ENCODE measurements at places on chromosomes 2 and 18. TPM values are rescaled to one million over a fixed set of nuclear protein-coding genes. Genes with fewer than 3 reads are reported as not detected.
A peak's percentile ranks its signal among the peaks of the same experiment; 100 is the strongest.

GRCh38 chr2:184562532-184562931 lies 35.8 kb upstream of the ZNF804A start:
- DNase-seq: no peak

DNA sequence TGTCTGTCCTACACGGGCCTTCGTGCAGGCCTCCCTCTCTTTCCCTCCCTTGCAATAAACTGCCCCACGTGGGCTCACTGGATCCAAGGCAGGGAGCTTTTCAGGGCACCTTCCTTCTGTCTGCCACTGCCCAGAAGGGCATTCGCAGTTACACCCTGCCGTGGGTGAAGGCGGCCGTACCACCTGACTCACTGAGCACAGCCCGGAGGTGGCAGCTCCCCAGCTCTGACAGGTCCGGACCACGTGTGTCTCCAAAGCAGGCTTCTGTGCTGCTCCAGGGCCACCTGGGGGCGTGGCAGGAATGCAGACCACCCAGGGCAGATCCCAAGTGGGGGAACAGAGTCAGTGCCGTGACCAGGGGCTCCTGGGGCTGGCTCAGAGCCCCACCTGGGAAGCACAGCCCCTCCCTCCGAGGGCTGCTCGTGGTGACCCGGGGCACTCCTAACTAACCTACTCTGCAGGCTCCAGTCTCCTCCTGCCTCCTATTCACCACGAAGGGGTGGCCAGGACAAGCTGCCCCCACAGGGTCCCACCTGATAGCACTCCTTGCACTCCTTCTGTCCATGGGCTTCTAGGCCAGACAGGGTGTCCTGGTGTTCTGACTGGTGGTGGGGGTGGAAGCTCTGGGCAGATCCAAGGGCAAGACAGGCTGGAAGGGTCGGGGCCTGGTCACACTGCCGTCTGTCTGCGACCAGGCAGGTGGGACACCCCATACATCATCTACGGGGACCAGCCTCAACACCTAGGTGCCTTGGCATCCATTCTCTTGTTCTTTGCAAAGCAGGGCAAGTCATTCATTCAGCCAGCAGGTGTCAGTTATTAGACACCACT lies 9.7 kb downstream of the SNED1 start:
- DNase-seq: no peak

DNA sequence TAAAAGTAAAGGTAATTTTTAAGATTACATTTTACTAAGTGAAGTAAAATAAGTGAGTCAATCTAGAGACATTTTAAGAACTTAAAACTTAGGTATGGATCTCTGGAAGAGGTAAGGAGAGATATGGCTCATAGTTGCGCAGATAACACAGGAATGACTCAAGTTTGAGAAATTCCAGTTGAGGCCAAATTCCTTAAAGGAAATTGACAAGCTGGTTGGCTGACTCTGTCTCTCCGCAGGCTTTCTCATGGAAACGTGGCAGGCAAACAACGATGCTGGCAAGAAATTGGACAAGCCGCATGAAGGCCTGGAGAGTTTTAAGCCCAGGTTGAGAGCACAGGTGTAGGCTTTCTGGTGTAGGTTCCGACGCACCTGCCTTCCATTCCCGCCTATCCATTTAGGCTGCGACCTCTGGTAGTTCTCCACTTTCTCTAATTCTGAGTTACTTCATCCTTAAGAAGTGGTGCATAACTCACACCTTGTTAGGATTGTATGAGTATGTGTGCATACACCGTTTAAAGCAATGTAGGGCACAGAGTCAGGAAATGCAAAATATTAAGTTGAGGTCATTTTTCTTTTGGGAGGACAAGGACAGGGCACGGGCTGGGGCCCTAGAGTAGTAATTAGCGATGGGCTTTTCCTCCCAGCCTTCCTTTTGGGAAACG lies 589 bp upstream of the DAW1 start:
- DNase-seq: no peak

GRCh38 chr2:232493701-232494474 lies 6.3 kb upstream of the ECEL1 start:
- no peak for DNase-seq

The ZAP70 gene
- total RNA-seq: not detected

DNA sequence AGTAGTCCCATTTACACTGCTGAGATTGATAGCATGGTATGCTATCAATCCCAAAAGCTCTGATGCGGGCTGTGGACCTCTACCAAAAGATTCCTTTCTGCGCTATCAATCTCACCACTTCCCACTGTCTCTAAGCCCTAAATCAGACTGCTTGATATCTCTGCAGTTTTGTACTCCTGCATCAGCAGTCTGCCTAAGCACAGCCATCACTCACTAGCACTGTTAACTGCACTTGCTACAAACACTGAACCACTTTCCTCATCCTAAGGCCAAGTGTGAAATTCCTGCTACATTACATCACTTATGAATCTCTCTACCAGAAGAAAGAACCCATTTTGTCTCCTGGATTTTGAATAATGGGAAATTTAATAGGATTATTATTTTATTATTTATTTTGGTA lies 237.0 kb downstream of the HNMT start:
- no peak for DNase-seq

- DNase-seq: no peak
Observed at GRCh38 chr18:50240080-50240563, 26.2 kb downstream of the CFAP53 start.

The PLCL1 gene
- 0.83 TPM for total RNA-seq

GRCh38 chr18:62867534-62867933 lies 152.2 kb downstream of the PHLPP1 start:
- DNase-seq: no peak

DNA sequence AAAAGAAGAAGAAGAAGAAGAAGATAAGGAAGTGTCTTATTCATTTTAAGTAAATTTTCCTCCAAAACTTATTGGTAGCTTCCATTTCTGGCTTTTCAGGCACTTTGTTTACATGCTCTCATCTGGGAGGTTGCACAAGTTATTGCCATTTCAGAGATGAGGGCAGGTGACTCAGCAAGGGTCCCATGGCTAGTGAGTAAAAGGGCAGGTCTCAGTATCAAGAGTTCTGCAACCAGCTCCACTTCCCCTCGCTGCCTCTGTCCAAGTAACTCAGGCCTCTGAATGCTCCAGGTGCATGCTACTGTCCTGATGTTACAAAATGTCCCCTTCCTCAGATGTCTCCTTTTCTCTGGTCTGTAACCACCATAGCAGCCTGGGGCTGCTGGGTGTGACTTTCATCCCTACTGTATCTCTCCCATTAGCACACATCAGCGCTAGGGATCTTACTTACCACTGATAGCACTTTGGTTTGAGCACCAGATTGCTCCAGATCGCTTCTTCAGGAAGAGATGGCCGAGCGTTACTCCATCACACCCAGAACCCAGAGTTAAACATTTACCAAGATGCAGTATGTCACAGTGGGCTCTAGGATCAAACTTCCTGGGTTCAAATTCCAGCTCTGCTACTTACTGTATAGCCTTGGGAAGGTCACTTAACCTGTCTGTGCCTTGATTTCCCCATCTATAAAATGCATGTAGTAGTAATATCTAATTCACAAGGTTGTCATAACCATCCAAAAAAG lies 57.4 kb upstream of the LAPTM4A start:
- no peak for DNase-seq

DNA sequence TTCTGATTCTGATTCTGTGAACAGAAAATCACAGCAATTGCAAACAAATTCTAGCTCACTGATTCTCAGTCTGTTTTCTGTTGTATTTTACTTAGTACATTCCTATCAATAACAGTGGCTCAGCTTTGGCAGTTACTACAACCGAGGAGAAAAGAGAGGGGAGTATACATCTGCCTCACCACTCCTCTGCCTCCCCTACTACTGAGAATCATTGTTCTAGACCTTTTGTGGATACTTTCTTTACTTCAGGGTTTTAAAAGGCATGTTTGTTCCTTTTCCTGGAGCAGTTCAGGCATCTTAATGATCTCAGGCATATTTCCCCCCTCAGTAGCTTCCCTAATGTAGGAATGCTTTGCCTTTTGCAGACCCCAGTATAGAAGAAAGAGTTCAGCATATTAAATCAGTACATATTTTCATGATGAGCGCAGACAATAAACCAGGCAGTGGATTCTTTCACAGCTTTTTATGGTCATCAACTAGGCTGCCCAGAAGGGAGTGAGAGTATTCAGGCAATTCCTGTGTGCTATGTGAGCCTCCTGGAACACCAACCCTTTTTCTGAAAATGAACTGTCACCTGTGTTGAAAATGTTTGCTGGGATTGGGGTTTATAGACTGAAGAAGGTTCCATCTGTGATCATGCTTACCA lies 10.3 kb downstream of the STAMBP start:
- DNase-seq: no peak

The RESP18 gene
- not detected for total RNA-seq

The SLC5A7 gene
- total RNA-seq: not detected

The CCDC85A gene
- not detected for total RNA-seq

DNA sequence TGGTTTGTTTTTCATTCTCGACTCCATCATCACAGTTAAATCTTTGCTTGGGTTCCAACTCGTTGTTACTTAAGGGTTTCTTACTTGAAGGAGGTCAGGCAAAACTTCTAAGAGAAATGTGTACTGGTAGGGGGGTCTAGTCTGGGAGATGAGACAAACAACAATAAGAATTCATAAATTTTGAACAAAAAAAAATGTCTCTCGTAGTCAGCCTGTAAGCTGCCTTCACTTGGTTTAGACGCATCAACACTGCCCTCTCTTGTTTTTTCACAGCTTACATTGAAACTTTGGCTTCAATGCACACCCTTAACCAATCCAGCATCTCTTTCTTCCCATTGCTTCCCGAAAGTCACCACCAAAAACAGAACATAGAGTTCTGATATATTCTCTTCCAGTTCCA lies 576.4 kb upstream of the PIK3C3 start:
- peak; percentile 48 for DNase-seq

DNA sequence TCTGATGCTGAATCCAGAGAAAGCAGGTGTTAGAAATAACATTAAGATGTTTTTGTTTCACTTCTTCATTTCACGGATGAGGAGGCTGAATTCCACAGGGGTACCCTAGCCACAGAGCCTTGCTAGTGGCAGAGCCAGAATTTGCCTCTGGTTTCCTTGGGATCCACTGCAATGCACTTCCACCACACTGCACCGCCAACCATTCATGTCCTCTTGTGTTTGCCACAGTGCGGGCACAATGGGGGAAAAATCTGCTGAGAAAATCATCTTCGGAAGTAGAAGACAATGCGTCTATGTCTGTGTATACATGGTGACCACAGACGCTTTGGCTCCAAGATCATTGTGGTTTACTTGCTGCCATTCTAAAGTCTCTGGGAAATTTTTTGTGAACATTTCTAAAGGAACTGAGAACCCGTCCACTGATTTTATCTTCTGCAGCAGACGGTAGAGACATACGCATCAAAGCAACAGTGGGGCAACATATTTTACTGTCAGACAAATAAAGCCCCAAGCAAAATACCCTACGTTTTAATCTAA lies 14.9 kb downstream of the ICOS start:
- DNase-seq: peak; percentile 51

GRCh38 chr2:239600001-239600593 lies 199.3 kb upstream of the HDAC4 start:
- DNase-seq: no peak

- DNase-seq: no peak
Observed at GRCh38 chr2:109299536-109299935, 170.5 kb downstream of the SH3RF3 start.

The SCN3A gene
- total RNA-seq: 0.03 TPM

GRCh38 chr2:101745711-101746694 lies 48.5 kb downstream of the MAP4K4 start:
- DNase-seq: no peak

The FBXO36 gene
- 0.67 TPM for total RNA-seq

- DNase-seq: no peak
Observed at GRCh38 chr2:130385709-130386108, 29.9 kb downstream of the PTPN18 start.

GRCh38 chr2:159716857-159717256 lies 4.6 kb downstream of the MARCHF7 start:
- DNase-seq: no peak

The ANKRD30BL gene
- not detected for total RNA-seq

- DNase-seq: no peak
Observed at GRCh38 chr18:9861157-9861556, 24.6 kb upstream of the TXNDC2 start.

The UGT1A9 gene
- total RNA-seq: not detected

DNA sequence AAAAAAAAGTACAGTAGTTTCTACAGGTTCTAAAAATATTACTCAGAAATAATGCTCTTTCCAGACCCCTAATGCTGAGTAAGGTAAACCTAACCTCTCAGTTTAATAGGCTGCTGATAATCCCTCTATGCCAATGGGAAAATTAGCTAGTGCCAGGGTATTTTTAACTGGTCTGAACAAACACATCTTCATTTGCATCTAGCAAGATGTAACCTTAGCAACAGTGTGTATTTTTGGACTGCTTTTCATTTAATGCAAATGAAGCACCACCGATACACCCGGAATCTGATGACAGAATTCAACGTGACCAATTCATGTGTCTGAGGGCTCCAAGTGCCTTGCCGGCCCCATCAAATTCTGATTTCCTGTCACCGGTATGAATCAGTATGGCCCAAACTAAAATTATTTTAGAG lies 47.4 kb upstream of the CYRIA start:
- DNase-seq: no peak

The RTP5 gene
- not detected for total RNA-seq

The AGXT gene
- not detected for total RNA-seq

- no peak for DNase-seq
Observed at GRCh38 chr2:217071416-217071815, 211.6 kb upstream of the TNP1 start.

DNA sequence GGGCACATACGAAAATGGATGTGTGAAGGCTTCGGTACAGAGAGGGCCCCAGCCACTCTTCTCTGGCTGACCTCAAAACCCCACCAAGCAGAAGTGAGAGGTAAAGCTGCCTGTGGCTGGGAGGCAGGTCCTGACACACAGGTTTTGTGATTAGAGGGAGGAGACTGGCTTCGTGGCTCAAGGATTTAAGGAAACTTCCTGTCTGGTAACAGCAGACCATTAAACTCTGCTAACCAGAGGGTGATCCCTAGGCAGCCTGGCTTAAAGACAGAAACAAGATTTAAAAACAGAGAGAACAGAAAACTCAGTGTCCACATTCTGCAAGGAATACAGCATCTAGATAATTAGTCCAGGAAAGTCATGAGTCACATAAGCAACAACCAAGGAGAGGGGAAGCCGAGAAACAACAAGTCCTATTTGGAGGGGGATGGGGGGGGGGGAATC lies 101.9 kb downstream of the NFATC1 start:
- peak; percentile 32 for DNase-seq
